Activated naive CD8-positive, alpha-beta T cell treated with anti-CD3 and anti-CD28 coated beads for 36 hours (primary cell): ENCODE measurements at places on chromosomes 16 and 17.

GRCh38 chr17:57941384-57942370 is 13.5 kb downstream of the CUEDC1 start:
- H3K4me3 ChIP-seq: no peak overlapping the region
- peaks cover 26% of the 10 kb centered on the region for H3K4me1 ChIP-seq
- no peaks in the 10 kb centered on the region for H3K36me3 ChIP-seq
- no peak overlapping the region for H3K27ac ChIP-seq
- no peak for DNase-seq
- H3K27me3 ChIP-seq: peaks cover 25% of the 10 kb centered on the region

DNA sequence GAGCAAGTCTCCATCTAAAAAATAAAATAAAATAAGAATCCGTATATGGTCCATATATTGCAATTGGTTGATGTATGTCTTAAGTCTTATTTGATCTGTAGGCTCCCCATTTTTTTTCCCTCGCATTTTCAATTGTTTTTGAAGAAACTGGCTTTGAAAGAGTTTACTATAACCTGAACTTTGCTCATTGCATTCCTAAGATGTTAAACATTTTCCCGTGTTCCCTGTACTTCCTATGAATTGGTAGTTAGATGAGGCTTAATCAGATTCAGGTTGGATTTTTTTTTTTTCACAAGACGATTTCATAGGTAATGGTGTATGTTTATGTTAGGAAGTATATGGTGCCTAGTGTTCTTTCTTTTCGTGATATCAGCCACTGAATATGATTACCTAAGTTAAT is 3.3 kb downstream of the LRRC36 start:
- no peak overlapping the region for H3K27ac ChIP-seq
- H3K4me3 ChIP-seq: no peak overlapping the region
- no peaks in the 10 kb centered on the region for H3K36me3 ChIP-seq
- H3K27me3 ChIP-seq: peaks cover 11% of the 10 kb centered on the region
- no peak for DNase-seq
- H3K4me1 ChIP-seq: peaks cover 17% of the 10 kb centered on the region

DNA sequence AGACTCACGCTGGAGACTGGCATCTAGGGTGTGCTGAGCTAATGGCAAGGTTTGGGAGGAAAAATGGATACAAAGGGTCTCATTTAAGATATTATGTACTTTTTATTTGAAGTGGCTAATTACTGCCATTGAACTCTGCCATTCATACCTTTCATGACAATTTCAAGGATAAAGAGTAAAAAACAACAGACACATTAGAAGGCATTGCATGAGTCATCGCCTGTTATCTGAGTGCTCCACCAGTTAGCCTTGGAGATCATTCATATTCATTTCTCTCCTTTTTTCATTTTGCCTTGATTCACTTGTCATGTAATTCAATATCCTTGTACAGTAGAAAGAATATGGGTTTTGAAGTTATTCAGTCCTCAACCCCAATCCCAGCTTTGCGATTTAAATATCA is 109.5 kb downstream of the CDH8 start:
- H3K27ac ChIP-seq: no peak overlapping the region
- no peak for DNase-seq
- no peaks in the 10 kb centered on the region for H3K36me3 ChIP-seq
- H3K4me1 ChIP-seq: no peaks in the 10 kb centered on the region
- no peaks in the 10 kb centered on the region for H3K27me3 ChIP-seq

DNA sequence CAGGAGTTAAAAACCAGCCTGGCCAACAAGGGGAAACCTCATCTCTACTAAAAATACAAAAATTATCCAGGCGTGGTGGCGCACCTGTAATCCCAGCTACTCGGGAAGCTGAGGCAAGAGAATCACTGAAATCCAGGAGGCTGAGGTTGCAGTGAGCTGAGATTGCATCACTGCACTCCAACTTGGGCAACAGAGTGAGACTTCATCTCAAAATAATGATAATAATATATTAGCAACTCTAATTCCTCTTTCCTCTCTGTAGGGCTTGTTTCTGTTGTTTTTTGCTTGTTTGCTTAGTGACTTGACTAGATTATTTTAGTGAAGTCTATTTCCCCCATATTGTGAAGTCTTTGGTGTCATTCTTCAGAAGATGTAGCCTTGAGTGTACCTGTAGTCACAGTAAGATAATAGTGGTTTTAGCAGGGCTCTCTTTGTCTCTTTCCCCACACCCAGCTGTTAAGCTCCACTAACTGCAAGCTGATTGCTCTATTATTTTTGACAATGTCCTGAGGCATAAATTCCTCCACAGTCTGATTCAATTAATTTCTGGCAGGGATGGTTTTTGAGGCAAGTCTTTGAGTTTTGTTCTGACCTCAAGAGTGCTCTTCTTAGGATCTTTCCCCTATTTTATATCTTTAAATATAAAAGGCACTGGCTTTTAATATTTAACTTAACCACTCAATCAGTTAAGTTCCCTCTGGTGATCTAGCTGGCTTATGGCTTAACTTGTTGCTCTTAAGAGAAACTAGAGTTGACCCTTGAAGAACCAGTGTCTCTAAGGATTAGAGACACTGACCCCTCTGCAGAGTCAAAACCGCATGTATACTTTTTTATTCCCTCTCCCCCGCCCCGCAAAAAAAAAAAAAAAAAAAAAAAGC is 18.6 kb upstream of the TNFSF12 start:
- H3K27ac ChIP-seq: no peak overlapping the region
- H3K27me3 ChIP-seq: no peaks in the 10 kb centered on the region
- H3K4me1 ChIP-seq: no peaks in the 10 kb centered on the region
- H3K36me3 ChIP-seq: peaks cover 15% of the 10 kb centered on the region

GRCh38 chr16:87002717-87003413 is 314.3 kb downstream of the C16orf95 start:
- no peaks in the 10 kb centered on the region for H3K36me3 ChIP-seq
- H3K27me3 ChIP-seq: peaks cover 11% of the 10 kb centered on the region
- H3K27ac ChIP-seq: no peak overlapping the region
- no peak for DNase-seq

GRCh38 chr17:27403480-27404005 is 52.7 kb upstream of the KSR1 start:
- H3K4me3 ChIP-seq: no peak overlapping the region
- no peaks in the 10 kb centered on the region for H3K36me3 ChIP-seq
- DNase-seq: no peak
- H3K4me1 ChIP-seq: no peaks in the 10 kb centered on the region
- H3K27me3 ChIP-seq: no peaks in the 10 kb centered on the region
- no peak overlapping the region for H3K27ac ChIP-seq

DNA sequence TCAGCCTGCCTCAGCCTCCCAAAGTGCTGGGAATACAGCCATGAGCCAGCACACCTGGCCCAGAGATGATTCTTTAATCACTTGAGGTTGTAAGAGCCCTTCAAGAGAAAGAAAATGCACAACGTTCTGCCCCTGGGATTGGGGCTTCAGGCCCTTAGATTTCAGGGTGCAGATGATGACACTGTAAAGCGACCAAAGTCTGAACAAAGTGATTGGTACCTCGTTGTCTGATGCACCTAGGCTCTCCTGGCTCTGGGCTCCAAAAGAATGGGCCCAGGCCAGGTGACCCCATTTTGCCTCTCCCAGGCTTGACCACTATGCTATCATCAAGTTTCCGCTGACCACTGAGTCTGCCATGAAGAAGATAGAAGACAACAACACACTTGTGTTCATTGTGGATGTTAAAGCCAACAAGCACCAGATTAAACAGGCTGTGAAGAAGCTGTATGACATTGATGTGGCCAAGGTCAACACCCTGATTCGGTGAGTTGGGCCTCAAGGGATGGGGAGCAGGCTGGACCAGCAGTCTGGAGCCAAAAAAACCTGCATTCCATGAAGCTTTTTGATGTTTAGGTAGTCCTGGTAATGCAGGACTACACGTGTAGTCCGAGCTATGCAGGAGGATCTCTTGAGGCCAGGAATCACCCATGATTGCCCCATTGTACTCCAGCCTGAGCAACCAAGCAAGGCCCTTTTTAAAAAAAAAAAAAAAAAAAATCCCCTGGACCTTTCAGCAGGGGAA is 2.8 kb downstream of the RPL23A start:
- H3K36me3 ChIP-seq: peaks cover 61% of the 10 kb centered on the region
- H3K4me3 ChIP-seq: peak overlapping the region; percentile 100
- peak overlapping the region; percentile 100 for H3K27ac ChIP-seq
- no peak for DNase-seq
- H3K4me1 ChIP-seq: peaks cover 47% of the 10 kb centered on the region

DNA sequence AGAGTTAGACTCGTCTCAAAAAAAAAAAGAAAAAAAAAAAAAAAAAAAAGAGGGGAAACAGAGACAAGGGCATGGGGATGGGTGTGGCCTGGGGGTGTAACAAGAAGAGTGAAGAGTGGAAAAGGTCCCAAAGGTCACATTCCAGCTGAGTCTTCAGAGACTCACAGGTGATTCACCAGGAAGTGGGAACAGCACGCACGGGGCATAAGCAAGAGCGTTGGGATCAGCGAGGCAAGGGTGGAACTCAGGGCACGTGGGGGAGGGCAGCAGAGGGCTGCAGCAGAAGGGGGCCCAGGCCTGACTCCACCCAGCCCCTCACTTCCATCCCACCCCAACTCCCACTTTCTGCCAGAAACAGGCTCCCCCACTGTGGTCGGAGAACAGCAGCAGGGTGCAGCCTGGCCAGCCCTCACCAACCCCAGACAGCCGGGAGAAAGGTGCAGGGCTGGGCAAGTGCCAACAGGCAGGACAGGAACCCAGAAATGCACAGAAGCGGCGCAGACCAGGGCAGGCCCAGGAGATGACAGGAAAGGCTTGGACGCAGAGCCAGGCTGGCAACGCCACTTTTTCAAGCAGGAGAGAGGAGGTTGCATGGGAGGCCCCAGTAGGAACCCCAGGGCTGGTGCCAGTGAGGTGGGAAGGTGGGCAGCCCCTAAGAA is 3.3 kb downstream of the MEAK7 start:
- H3K36me3 ChIP-seq: peaks cover 10% of the 10 kb centered on the region
- H3K4me3 ChIP-seq: no peak overlapping the region
- DNase-seq: no peak
- H3K27me3 ChIP-seq: no peaks in the 10 kb centered on the region
- H3K4me1 ChIP-seq: peaks cover 19% of the 10 kb centered on the region

DNA sequence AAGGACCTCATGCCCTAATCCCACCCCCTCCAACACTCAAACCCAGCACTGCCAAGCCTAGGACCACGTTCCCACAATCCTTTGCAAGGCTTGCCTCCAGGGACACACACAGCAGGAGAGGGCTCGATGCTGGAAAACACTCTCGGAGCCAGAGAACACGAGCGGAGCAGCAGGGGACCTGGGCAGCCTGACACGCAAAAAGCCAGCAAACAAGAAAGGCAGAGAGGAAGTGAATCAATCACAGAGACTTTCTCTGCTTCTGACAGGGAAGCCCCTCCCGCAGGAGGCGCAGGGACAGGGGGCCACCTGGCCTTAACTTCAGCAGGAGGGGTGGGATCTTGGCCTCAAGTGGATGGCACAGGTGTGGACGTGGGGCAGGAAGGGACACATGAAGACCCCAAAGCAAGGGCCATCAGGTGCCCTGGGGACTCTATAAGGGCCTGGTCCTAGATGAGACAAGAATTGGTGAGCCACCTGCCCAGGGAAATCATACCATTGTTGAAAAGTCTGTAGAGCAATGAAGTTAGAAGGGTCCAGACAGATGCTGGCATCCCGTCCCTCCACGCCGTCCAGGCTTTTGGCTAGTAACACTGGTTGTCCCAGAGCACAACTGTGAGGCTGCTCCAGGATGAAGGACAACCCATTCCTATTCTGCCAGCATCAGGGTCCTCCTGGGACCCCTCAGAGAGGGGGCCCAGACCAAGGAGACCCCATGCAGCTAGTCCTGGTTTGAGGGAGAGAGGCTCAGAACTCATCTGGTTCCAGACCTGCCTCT is 2.2 kb downstream of the SDK2 start:
- peaks cover 16% of the 10 kb centered on the region for H3K4me1 ChIP-seq
- H3K36me3 ChIP-seq: no peaks in the 10 kb centered on the region
- peak overlapping the region; percentile 36 for H3K4me3 ChIP-seq
- DNase-seq: no peak

- H3K36me3 ChIP-seq: no peaks in the 10 kb centered on the region
- H3K4me1 ChIP-seq: peaks cover 14% of the 10 kb centered on the region
Observed at GRCh38 chr17:32116937-32117336, 25.4 kb upstream of the RHOT1 start.

- peaks cover 11% of the 10 kb centered on the region for H3K4me1 ChIP-seq
- peaks cover 17% of the 10 kb centered on the region for H3K36me3 ChIP-seq
- H3K27ac ChIP-seq: no peak overlapping the region
- no peak overlapping the region for H3K4me3 ChIP-seq
- H3K27me3 ChIP-seq: no peaks in the 10 kb centered on the region
Observed at GRCh38 chr17:4040784-4041183, 76.5 kb upstream of the ATP2A3 start.

GRCh38 chr17:1455291-1455796 is 688 bp downstream of the CRK start:
- peak overlapping the region; percentile 84 for H3K27ac ChIP-seq
- H3K27me3 ChIP-seq: peaks cover 29% of the 10 kb centered on the region
- peaks cover 38% of the 10 kb centered on the region for H3K4me1 ChIP-seq
- H3K4me3 ChIP-seq: peak overlapping the region; percentile 91
- H3K36me3 ChIP-seq: peaks cover 25% of the 10 kb centered on the region

- no peak overlapping the region for H3K27ac ChIP-seq
- DNase-seq: no peak
- H3K4me1 ChIP-seq: no peaks in the 10 kb centered on the region
- H3K27me3 ChIP-seq: peaks cover 19% of the 10 kb centered on the region
- no peaks in the 10 kb centered on the region for H3K36me3 ChIP-seq
- no peak overlapping the region for H3K4me3 ChIP-seq
Observed at GRCh38 chr17:15914400-15915170, 30.3 kb upstream of the ADORA2B start.

DNA sequence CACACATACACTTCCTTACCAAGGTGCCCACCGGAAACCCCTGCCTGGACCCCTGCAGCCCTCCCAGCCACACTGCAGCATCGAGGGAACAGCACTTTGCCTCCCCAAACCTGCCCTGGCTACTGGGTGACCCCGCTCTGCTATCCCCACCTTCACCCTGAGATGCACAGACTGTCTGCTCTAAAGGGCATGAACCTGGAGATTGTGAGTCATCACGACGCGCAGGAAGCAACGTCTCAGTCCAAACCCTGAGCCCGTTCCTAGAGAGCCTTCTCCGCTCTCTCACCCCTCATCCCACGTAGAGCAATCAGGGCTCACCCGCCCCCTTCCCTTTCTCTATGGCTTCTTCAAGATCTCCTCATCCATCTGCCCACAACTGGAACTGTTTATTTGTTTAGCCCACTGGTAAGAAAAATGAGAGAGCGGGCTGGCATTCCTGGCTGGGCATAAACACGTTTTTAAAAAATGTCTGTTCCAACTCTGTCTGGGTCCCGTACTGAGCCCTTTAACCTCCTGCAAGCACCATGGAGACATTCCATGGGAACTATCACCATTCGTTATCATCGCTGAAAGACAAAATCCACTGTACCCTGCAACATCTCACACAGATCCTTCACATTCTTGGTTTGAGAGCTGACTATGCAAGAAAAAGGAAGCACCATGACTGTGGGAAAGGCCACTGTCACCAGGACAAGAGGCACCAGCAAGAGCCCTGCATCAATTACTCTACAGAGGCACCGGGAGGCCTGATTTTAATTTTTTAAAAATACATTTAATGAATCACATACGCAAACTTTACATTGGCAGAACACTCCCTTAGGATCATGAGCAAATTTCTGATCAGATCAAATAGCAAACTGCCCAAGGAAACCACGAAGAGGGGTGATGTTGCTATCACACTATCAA is 28.2 kb downstream of the ZFHX3 start:
- no peak overlapping the region for H3K4me3 ChIP-seq
- H3K27me3 ChIP-seq: peaks cover 3% of the 10 kb centered on the region
- no peaks in the 10 kb centered on the region for H3K36me3 ChIP-seq
- no peak for DNase-seq
- H3K27ac ChIP-seq: no peak overlapping the region
- H3K4me1 ChIP-seq: peaks cover 1% of the 10 kb centered on the region
